Activated T-helper 1 cell treated with anti-CD3 and anti-CD28 coated beads, Interleukin-12 subunit alpha, Interleukin-12 subunit beta, Interleukin-2, Interleukin-4 antibody, amounts not matched to agents 30 ng/mL and 10 ng/mL and 1 ng/mL, durations not matched to agents 14 hours and 24 hours and 36 hours (primary cell): ENCODE measurements at places on chromosomes 3 and 15.
A peak's percentile ranks its signal among the peaks of the same experiment; 100 is the strongest.

- no peaks in the 10 kb centered on the region for H3K27me3 ChIP-seq
- H3K27ac ChIP-seq: no peak overlapping the region
Measured at GRCh38 chr3:123602325-123602724, 17.5 kb upstream of the HACD2 start.

DNA sequence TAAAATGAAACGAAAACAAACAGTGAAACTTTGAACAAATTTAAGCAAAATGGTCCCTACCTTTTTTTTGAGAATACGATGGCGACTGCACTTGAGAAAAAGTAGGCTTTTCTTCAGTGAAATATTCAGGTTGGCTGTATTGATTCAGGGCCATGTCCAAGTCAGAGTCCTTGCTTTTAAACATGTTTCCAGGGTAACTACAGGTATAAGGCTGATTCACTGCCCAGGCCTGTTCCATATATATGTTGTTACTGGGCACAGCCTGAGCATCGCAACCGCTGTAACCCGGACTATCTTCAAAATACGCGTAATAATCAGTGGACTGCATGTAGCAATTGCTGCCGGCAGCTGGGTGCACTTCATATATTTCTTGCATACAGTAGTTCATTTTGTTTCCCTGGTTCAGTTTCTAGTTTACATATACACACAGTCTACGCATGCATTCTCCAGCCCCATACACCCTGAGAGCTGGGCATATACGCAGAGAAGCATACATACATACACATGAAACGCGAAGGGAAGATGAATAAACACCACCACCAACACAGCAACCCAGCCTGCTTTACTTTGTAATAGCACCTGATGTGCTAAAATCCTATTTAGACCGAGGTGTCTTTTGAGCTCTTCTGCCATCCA, 220.0 kb downstream of the NR1D2 start:
- no peaks in the 10 kb centered on the region for H3K27me3 ChIP-seq
- no peak overlapping the region for H3K27ac ChIP-seq
- no peak for DNase-seq
- H3K36me3 ChIP-seq: no peaks in the 10 kb centered on the region
- H3K4me1 ChIP-seq: no peaks in the 10 kb centered on the region

GRCh38 chr3:3902161-3902560, 102.9 kb downstream of the LRRN1 start:
- DNase-seq: no peak
- H3K27ac ChIP-seq: no peak overlapping the region
- H3K4me1 ChIP-seq: no peaks in the 10 kb centered on the region
- no peak overlapping the region for H3K4me3 ChIP-seq
- H3K36me3 ChIP-seq: no peaks in the 10 kb centered on the region

DNA sequence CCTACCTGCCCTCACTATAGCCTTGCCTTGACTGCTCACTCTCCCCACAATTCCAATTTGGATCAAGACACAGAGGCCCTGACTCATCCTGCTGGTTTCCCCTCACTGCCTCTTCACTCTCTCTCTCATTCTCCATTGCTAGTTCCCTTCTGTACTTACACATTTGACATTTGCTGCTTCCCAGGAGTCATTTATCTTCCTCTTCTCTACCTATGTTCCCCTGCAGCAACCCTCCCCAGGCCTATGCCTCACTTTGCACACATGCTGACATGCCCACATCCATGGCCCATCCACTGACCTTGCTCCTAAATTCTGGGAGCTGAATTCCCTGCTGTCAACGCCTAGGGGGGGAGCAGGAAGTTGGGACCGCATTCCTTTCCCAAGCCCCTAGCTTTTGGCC, 82.2 kb downstream of the SRGAP3 start:
- DNase-seq: no peak
- peaks cover 5% of the 10 kb centered on the region for H3K27me3 ChIP-seq
- H3K27ac ChIP-seq: no peak overlapping the region
- H3K4me1 ChIP-seq: no peaks in the 10 kb centered on the region
- H3K36me3 ChIP-seq: no peaks in the 10 kb centered on the region

DNA sequence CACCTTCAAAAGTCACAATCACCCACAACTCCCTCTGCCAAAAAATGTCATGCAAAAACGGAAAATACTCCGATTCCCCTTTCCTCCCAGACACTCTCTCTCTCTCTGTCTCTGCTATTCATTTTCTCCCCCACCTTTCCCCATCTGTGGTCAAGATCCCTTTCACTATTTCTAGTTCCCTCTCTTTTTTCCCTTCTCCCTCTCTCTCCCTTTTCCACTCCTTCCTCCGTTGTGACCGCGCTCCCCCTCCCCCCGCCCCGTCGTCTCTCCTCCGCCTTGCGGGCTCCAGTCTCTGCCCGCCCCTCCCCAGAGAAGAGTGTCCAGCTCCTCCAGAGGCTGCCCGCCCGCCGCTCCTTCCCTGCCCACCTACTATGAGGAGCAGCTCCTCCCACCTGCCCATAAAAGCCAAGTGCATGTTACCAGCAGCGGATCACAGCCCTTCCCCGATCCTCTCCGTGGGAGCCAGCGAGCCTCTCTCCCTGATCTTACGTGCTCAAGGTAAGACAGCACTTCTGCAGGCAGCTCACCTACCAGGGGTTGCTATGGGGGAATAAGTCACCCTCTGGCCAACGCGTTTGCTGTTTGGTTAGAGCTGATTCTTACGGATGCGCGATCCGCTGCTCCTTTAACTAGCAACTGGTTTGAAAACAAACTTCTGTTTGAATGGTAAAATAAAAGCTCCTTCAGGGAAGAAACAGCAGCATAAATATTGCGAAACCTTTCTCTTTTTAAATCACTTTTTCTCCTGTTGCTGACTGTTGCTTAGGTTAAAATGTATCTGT, at the start of gene COL8A1:
COL8A1 (plus strand) TSS at position 428 of the 782 bp plus-strand sequence. CDS start 152,089 bp downstream, outside the sequence.
- no peak within 1 kb of the TSS for H3K27ac ChIP-seq
- H3K4me1 ChIP-seq: peaks cover 19% of the 10 kb centered on the region
- H3K4me3 ChIP-seq: peak within 1 kb of the TSS; percentile 50
- peaks cover 55% of the 10 kb centered on the region for H3K27me3 ChIP-seq
- DNase-seq: no peak

GRCh38 chr15:73930790-73931281, 4.6 kb downstream of the LOXL1 start:
- H3K4me1 ChIP-seq: peaks cover 14% of the 10 kb centered on the region
- H3K4me3 ChIP-seq: no peak overlapping the region
- peaks cover 4% of the 10 kb centered on the region for H3K27me3 ChIP-seq

DNA sequence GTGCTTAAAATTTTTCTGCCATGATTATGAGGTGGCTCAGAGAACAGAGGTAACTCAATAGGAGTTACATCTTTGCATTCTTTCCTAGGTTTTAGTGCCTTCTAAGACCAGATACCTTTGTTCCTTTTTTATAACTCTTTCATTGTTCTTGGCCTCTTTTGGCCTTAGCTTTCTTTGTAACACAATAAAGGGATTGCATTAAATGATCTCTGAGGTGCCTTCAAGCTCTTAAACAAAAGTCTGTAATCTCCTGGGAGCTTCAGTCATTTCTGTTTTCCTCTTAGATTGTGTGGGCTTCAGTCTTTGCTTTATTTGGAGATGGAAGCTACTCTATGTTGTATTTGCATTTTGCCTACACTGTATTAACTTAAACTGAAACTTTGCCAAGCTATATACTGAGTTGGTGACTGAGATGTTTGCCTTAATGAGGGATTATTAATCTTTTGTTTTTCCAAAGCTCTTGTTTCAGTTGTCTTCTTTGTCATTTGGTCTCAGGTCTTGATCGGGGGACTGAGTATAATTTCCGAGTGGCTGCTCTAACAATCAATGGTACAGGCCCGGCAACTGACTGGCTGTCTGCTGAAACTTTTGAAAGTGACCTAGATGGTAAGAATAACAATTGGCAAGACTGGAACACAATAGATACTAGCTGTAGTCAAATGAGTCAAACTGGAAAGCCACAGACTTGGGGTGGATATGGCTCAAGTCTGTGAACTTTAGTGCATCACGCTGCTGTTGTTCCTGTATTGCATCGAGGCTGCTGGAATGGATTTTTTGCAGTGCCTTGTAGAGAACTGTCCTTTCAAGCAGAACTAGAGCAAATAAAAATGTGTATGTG, 110.3 kb downstream of the HCN4 start:
- H3K36me3 ChIP-seq: peaks cover 2% of the 10 kb centered on the region
- H3K27me3 ChIP-seq: peaks cover 2% of the 10 kb centered on the region
- DNase-seq: no peak
- H3K4me1 ChIP-seq: peaks cover 7% of the 10 kb centered on the region

- H3K4me1 ChIP-seq: no peaks in the 10 kb centered on the region
- DNase-seq: no peak
- no peaks in the 10 kb centered on the region for H3K36me3 ChIP-seq
- no peak overlapping the region for H3K4me3 ChIP-seq
Measured at GRCh38 chr15:33001926-33002325, 192.6 kb downstream of the FMN1 start.
